ENCODE measurements at places on chromosomes 4 and X. TPM values are rescaled to one million over a fixed set of nuclear protein-coding genes. Genes with fewer than 3 reads are reported as not detected.

DNA sequence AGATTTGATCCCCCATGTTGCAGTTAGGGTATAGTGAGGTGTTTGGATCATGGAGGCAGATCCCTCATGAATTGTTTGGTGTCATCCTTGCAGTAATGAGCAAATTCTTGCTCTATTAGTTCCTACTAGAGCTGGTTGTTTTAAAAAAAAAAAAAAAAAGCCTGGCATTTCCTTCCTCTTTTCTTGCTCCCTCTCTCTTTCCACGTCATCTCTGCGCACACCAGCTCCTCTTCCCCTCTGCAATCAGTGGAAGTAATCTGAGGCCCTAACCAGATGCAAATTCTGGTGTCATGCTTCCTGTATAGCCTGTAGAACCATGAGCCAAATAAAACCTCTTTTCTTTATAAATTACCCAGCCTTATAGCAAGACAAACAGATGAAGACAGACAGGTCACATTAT lies 24.5 kb downstream of the WDR17 start:
- no peak overlapping the region for H3K4me3 ChIP-seq
- no peaks in the 10 kb centered on the region for H3K4me1 ChIP-seq
- no peak overlapping the region for H3K27ac ChIP-seq
- peaks cover 9% of the 10 kb centered on the region for H3K27me3 ChIP-seq

- H3K27ac ChIP-seq: no peak overlapping the region
- no peak overlapping the region for H3K4me3 ChIP-seq
- ATAC-seq: no peak
- no peaks in the 10 kb centered on the region for H3K27me3 ChIP-seq
- H3K4me1 ChIP-seq: no peaks in the 10 kb centered on the region
- peaks cover 24% of the 10 kb centered on the region for H3K36me3 ChIP-seq
Observed at GRCh38 chr4:98341309-98341708, 80.1 kb downstream of the RAP1GDS1 start.

Gene DMP1
- total RNA-seq: not detected

Gene SSX4B
- not detected for total RNA-seq

Data from activated T-helper 17 cell treated with anti-CD3 and anti-CD28 coated beads, Interleukin-2, amount 50 U/mL, for 72 hours (primary cell).